Fibroblast of skin of left biceps (primary cell): ENCODE measurements at places on chromosomes 7 and 10.

DNA sequence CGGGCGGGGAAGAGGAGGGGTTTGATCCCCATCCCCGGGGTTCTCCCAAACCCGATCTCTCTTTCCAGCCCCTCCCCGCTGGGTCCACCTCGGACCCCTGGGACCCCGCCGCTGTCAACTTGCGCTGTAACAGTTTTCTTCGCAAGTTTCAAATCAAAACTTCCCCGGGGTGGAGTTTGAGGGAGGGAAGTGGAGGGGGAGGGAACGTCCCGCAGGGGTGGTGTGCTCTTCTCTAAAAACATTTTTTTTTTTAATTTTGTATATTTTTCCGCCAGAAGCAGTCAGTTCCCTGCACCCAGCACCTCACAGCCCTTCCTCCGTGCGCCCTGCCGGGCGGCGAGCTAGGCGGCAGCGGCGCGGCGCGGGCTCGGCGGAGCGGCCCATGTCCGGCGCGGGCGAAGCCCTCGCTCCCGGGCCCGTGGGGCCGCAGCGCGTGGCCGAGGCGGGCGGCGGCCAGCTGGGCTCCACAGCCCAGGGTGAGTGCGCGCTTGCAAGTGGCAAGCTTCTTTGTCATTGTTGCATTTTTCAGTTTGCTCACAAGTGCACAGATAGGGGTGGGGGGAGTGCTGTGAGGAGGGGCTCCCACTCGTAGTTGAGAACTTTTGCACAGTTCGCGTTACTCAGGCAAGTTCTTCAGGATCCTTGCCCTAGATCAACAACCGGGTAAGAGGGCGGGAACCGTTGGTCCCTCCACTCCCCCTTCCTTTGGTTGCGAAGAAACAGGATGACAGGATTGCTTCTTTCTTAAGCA, 933 bp downstream of the MDFIC start:
- DNase-seq: no peak

- DNase-seq: no peak
Measured at GRCh38 chr7:87474533-87475358, 734 bp downstream of the ABCB4 start.

DNA sequence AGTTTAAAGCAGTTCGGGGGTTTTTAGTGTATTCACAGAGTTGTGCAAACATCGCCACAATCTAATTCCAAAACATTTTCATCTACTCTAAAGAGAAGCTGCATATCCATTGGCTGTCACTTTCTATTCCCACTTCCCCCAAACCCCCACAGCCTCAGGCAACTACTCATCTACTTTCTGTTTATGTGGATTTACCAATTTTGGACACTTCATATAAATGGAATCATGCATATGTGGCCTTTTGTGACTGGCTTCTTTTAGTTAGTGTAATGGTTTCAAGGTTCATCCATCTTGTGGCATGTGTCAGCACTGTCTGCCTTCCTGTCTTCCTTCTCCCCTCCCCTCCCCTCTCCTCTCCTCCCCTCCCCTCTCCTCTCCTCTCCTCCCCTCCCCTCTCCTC, 78.5 kb upstream of the FZD1 start:
- no peak for DNase-seq

DNA sequence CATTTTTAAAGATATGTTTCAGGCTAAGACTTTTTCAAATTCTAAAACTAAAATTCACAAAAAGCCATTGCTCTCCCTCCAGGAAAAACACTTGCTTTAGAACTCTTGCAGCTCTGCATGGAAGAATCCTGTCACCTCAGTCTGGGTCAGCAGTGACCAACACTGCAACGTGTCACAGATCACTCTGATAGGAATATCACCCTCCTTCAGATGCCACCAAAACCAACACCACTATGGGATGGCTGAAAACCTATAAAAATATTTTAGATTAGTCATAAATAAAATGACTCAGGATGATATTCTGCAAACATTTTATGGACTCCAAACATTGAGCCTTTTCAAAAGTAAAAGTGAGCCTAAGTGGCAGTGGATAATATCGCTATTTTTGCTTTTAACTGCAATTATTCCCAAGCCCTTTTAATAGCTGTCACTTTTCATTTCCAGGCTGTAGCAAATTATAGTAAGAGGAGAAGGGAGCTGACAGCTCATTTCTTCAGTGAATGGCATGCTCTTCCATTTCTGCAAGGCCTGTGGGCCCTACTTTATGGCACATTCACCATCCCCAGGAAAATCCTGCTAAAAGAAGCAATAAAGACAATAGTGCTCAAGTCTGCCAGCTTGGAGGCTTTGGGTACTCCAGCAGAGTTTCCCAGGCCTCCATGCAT, 21.3 kb downstream of the ELMO1 start:
- DNase-seq: no peak

- DNase-seq: no peak
Measured at GRCh38 chr7:122887848-122888247, 1.6 kb upstream of the CADPS2 start.

- no peak for DNase-seq
Measured at GRCh38 chr10:11242443-11243387, 225.0 kb downstream of the CELF2 start.

DNA sequence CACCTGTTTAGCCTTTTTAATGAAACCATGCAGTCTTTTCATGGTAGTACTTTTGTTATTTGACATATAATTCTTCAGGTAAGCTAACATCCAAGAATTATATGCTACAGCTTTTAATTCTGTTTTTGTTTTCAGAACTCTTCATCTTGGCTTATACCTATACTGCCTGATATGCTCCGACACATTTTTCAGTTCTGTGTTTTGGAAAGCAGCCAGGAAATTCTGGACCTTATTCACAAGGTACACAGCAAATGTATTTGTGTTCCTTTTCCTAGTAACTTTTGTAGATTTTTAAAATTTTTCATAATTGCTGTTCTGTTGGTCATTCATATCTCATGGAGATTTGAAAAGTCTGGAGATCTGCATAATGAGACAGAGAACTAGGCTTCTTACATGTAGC, 56.7 kb downstream of the BTAF1 start:
- DNase-seq: no peak

DNA sequence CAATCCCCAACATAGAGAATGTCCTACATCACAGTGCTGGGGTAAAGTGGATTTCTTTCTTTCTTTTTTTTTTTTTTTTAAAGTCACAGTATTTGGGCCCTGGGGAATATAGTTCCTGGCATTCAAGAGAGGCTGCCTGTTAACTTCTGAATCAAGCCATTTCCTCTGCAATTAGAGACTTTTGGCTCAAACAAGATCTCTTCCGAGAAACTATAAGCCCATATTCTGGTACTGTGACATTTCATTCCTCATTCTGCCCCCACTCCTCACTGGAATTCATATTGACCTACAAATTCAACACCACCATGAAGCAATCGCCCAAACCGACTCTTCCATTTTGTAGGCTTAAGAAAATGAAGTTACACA, 187.4 kb downstream of the PHTF2 start:
- no peak for DNase-seq

GRCh38 chr7:33757563-33758165, 147.7 kb upstream of the BMPER start:
- DNase-seq: no peak

DNA sequence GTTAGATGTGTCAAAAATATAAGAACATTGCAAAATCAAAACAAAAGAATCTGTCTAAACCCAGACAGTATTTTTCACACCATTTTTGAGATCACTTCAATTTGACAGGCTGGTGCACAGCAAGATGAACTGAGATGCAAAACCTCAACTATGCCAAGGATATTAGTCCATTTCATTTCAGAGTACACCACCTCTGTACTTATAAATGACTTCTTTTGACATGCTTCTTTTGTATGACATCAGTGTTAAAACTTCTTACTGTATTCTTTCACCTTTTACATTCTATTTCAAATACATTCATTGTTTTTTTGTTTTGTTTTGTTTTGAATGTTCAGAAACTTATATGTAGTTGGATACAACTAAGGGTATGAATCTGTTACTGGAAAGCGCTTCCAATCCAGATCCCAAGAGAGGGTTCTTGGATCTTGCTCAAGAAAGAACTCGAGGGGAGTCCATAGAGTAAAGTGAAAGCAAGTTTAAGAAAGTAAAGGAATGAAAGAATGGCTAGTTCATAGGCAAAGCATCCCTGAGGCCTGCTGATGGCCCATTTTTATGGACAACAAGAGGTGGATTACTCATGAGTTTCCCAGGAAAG, 23.5 kb upstream of the GPR141 start:
- DNase-seq: no peak

DNA sequence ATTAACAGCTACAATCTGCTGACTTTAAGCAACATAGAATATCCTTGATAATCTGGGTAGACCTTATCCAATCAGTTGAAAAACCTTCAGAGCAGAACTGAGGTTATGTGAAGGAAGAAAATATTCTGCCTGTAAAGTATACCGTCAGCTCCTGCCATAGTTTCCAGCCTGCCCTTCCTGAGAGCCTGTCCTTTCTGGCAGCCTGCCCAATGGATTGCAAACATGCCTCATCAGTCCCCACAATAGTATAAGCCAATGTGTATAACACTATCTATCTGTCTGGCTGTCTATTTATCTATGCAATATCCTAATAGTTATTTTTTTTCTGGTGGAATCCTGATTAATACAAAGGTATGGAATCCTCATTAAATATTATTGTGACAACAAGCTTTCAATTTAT, 489.2 kb upstream of the KCND2 start:
- DNase-seq: no peak

GRCh38 chr10:33759191-33759590, 424.7 kb upstream of the NRP1 start:
- no peak for DNase-seq
